T1000 (cell line): ENCODE measurements at places on chromosomes 12 and 14.

DNA sequence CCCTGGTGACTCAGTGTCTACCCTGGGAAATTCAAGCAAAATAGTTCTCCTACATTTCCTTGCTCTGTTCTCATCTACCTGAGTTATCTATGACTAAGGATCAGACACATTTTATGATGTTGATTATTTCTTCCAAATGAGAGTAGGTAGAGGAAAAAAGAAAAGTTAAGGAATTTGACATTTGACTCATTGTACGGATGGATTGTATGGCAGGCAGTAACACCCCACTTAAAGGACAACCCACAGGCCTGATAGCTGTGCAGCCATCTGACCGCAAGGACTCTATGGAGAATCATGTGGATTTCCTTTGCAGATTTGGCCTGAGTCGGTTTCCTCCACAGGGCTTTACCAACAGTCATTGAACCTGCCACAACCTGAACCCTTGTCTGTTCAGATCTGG lies 540.3 kb downstream of the BCL11B start:
- DNase-seq = no peak

DNA sequence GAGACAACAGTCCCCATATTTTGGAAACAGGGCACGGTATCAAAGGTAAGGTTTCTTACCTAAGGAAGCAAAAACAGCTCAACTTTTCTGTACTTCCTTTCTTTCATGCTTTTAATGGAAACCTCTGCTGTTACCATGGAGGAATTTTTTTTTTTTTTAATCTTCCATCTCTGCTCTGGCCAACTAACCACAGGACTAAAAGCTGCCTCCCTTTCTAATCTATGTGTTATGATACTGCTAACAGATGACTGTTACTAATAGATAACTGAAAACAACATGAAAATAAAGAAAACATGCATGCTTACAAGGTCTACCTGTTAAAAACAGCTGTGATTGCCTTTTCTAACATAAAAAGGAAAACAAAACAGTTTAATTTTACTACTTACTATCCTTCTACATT lies 168.4 kb downstream of the SOX5 start:
- DNase-seq = no peak

DNA sequence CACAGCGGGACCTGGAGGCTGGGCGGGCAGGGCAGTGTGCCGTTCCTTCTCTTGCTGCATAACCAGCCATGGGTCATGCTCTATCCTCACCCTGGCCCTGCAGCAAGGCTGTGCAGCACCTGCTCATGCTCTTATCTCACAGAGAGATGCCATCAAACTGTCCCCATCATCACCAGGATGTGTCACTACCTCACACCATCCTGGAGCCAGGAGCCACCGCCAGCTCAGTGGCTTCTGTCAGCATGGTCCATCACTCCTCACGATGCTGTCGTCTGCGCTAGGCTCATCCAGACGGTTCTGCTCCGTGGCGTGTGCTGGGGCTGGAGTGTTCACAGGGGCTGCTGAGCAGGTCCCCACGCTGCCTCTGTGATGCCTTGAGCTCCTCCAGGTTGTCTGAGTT lies 77.2 kb upstream of the DYNC1H1 start:
- no peak for DNase-seq

DNA sequence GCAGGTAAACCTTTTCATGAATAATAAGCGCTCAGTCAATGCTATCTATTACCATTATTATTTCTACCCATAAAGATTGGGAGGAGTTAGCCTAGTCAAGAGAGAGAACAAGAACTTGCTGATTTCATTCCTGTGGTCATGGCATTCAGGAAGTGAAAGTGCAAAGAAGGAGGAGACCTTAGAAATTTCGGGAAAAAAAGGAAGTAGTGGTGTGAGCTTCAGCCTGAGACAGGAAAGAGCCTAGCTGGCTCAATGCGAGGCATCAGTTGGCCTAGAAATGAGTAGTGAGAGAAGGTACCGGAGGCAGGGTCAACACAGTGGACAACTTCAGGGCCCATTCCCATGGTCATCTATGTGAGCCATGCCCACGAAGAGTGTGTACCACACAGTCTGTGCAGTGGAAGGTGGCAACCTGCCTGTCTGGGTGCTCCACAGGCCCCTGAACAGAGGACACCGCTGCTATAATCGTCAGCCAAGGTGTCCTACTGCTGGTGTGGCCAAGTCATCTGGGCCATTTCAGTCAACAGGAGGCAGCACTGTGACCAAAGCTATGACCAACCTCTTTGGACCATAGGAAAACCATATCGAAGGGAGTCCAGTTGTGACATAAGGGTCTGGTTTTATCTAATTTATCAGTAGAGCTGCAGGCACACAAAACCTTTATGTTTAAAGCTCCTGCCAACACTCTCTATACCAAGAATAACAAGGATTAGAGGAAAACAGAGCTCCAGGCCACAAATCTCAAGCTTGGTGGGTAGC lies 16.2 kb upstream of the STON2 start:
- no peak for DNase-seq

GRCh38 chr12:42992826-42993225 lies 403.3 kb upstream of the PRICKLE1 start:
- DNase-seq = no peak

DNA sequence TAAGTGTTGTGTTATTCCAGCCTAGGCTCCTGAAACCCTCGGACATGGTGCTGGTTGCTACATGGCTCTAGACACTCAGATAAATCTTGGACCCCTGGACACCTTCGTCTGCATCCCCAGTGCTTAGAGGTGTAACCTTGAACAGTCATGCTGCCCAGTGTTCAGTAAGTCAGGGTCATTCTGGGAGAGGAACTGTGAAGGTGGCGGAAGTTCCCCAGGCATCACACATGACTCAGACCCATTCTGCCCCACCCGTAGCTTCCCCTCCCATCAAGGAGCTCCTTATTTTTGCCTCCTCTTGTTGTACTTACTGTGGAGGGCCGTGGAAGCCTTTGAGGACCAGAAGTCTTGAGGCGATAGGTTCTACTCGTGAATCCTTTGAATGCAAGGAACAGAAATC lies 18.1 kb upstream of the SSPN start:
- DNase-seq = no peak

DNA sequence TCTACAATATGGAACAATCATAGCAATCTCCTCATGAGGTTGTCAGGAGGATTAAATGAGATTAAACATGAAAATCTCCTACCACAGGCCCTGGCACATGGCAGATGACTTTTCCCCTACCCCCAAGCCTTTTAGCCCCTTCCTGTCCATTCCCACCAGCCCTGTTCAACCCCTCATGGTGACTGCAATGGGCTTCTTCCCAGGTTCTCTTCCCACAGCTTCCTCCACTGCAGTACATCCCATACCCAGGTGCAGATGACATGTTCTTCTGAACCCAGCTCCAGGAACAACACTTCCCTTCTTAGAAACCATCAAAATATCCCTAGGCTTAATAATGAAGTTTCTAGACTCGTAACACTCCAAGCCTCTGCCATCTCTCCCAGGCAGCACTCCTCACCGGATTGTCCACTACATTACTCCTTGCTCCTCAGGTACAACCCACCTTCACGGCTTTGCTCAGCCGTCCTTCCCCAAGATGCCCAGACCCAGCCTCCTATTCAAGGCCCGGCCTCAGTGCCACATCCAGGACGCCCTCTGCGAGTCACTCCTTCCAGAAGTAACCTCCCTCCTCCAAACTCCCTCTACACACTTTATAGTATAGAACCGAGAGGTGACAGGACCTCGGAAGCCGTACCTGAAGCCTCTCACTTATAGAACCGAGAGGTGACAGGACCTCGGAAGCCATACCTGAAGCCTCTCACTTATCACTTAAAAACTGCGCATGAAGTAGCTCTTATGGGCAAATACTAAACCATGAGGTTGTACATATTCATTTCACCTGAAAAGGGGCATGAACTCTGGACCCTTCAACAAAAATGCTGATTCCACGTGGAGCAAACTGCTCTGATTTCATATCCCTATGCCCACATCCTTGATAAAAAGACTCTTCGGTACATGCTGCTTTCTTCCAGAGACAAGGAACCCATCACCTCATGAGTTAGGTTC lies 1.5 kb downstream of the CRACR2A start:
- no peak for DNase-seq

DNA sequence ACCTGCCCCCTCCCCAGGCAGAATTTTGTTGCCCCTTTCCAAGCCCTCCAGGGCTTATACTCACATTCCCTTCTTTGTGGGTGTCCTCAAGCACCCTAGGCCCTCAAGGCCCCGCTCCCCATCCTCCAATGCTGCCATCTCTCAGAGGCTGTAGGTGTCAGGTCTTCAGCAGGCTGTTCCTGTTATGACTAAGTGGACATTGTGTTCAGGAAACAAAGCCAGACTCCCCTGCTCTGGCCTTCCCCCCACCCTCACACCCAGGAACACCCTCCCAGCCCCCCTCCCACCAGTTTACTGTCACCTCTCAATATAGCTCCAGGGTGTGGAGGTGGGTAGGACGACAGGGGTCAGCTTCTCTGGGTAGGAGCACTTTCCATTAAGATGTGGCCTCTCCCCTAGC lies 1.4 kb upstream of the MYH6 start:
- DNase-seq = no peak

- DNase-seq = no peak
Measured at GRCh38 chr12:131072451-131073230, 118.9 kb downstream of the ADGRD1 start.

- no peak for DNase-seq
Measured at GRCh38 chr14:102591372-102591943, 991 bp upstream of the RCOR1 start.

DNA sequence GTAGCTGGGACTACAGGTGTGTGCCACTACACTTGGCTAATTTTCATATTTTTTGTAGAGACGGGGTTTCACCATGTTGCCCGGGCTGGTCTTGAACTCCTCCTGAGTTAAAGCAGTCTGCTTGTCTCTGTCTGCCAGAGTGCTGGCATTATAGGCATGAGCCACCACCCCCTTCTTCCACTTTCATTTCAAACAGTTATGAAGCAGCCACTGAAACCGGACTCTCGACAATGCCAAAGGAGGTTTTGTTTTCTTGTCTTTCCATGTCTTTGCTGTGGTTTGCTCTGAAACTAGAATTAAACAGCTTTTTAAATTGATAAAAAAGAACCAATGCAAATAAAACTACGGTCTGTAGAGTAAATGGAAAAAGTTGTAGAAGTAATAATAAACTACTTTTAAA lies 30.4 kb downstream of the RAP1B start:
- no peak for DNase-seq
